ENCODE measurements at places on chromosomes 11 and 22.
A peak's percentile ranks its signal among the peaks of the same experiment; 100 is the strongest.

GRCh38 chr11:109696191-109696897 is 274.4 kb downstream of the C11orf87 start:
- no peak for DNase-seq

- no peak for DNase-seq
These were observed 4.6 kb downstream of the BID start for GRCh38 chr22:17769716-17770082.

GRCh38 chr11:76668362-76669155 is 2.0 kb downstream of the LRRC32 start:
- no peak for DNase-seq

GRCh38 chr22:27804470-27805297 is 3.1 kb upstream of the MN1 start:
- DNase-seq = peak; percentile 23

- DNase-seq = no peak
These were observed 16.3 kb downstream of the ENTHD1 start for GRCh38 chr22:39877079-39877845.

DNA sequence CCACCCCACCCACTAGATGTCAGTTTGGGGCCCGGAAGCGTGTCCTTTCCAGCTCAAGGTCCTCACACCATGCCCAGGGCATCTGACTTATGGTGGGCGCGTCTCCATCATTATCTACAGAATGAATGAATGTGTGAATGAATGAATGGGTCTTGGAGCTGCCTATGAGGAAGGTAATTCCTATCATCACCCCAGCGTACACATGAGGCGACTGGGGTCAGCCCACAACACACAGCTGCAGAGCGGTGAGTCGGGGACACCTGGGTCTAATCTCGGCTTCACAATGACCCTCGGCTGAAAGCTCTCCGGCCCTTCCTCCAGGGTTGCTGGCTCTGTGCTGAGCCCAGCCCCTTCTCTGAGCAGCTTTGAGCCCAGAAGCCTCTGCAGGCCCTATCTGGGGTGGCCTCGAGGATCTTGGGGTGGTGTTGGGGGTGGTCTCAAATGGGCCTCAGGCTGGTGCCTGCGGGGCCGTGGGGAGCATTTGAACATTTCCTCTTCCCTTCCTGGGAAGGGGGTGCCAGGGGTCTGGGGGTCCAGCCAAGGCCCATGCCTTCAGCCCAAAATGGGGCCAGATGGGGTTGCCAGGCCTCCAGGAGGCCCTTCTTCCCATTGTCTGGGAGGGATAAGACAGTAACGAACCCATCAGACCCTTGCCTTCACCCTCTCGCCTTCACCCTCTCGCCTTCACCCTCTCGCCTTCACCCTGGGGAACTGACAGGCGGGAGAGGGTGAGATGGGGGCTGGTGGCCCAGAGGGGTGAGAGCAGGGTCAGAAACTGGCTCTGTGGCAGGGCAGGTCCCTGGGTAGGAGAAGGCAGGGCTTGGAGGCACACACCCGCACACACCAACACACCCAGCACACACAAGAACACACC is 82.4 kb downstream of the MYEOV start:
- no peak for DNase-seq

GRCh38 chr11:42923651-42924050 is 388.1 kb upstream of the API5 start:
- no peak for DNase-seq

DNA sequence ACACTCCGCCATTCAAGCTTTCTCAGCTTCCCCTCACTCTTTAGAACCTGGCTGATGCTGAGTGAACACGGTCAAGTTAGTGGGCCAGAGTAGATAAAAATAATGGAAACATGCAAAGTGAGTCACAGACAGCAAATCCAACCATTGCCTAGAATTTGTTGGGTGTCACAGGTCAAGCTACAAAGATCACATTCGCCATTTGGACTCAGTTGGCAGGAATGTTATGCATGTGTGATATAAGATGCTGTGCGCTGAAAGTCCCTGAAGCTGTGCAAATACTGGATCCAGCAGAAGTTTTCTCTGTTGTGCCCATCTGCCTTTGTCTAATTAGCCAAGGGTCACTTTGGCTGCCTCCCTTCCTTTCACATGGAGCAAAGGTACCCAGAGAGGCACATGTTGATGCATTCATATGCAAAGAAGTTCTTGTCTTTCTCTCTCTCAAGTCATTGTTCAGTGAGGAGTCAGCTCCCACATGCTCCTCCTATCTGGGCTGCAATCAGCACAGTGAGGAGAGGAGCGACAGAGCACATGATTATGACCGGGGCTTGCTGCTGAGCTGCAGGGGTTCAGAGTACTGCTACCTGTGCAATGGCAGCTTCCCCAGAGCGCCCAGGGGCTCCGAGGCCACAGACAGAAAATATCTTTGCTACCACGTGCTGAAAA is 39.7 kb downstream of the FLI1 start:
- no peak for DNase-seq

GRCh38 chr11:7638710-7639642 is 34.3 kb downstream of the CYB5R2 start:
- DNase-seq = no peak

- no peak for DNase-seq
These were observed 3.1 kb downstream of the ENDOD1 start for GRCh38 chr11:95092549-95093324.

GRCh38 chr11:102989379-102990047 is 34.0 kb upstream of the MMP13 start:
- no peak for DNase-seq

- DNase-seq = no peak
These were observed at the start of gene OR2AT4 for GRCh38 chr11:75096456-75097172. OR2AT4 (minus strand) TSS chr11:75096876.

DNA sequence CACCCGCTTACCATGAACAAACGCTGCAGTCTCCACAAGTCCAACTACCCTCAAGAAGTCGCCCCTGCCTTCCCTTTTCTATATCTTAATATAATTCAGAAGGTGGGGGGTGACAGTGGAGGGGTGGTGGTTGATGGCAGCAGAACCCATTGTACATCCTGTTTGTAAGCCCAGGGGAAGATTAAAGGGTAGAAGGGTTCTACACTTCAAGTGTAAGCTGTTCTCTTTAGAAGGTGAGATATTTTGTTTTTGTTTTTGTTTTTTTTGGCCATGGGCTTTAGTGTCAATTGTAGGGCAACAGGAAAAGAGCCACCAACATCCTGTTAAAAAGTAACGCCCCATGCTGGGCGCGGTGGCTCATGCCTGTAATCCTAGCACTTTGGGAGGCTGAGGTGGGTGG is 34.9 kb upstream of the RRAS2 start:
- no peak for DNase-seq

DNA sequence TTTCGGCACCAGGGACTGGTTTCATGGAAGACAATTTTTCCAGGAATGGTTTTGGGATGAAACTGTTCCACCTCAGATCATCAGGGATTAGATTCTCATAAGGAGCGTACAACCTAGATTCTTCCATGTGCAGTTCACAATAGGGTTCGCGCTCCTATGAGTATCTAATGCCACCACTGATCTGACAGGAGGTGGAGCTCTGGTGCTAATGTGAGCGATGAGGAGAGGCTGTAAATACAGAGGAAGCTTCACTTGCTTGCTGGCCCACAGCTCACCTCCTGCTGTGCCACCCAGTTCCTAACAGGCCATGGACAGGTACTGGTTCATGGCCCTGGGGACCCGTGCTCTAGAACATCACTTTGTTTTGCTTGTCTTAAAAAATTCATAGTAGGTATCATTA is 41.8 kb upstream of the AMPD3 start:
- no peak for DNase-seq

DNA sequence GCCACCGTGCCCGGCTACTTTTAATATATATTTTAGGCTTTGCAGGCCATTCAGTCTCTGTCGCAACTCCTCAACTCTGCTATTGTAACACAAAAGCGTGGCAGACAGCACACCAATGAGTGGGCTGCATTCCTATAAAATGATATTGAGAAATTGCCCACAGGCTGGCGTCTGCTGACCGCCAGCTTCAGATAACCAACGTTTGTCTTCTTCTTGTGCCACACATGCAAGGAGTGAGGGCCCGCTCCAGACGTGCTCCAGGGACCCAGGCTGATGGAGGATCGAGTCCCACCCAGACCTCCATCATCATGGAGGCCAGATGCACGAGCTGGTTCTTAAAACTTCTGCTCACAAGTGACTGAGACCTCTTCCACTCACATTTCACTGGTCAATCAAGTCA is 35.4 kb upstream of the LINC01488 start:
- DNase-seq = no peak

DNA sequence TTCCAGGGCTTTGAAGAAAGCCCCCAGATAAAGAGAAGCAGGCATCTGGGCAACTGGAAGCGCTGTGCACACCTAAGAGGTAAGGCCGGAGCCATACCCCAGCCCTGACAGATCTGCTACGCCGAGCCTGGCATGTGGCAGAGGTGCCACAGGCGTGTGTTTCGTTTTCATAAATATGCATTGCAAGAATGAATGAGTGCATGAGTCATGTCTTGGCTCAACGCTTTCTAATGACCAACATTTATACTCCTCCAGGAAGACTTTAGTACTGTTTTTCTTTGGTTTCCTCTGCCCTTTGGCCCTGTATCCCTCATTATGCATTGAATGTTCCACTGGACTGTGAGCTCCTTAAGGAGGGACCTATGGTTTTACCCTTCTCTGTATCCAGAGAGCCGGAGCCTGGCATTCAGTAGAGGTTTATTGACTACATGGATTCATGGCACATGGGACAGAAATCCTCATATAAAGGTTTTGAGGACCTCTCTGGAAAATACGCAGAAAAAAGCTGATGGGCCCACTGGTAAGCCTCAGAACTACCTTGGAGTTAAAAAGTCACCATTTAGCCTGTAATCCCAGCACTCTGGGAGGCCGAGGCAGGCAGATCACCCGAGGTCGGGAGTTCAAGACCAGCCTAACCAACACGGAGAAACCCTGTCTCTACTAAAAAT is 38.9 kb upstream of the CSNK2A3 start:
- DNase-seq = no peak

DNA sequence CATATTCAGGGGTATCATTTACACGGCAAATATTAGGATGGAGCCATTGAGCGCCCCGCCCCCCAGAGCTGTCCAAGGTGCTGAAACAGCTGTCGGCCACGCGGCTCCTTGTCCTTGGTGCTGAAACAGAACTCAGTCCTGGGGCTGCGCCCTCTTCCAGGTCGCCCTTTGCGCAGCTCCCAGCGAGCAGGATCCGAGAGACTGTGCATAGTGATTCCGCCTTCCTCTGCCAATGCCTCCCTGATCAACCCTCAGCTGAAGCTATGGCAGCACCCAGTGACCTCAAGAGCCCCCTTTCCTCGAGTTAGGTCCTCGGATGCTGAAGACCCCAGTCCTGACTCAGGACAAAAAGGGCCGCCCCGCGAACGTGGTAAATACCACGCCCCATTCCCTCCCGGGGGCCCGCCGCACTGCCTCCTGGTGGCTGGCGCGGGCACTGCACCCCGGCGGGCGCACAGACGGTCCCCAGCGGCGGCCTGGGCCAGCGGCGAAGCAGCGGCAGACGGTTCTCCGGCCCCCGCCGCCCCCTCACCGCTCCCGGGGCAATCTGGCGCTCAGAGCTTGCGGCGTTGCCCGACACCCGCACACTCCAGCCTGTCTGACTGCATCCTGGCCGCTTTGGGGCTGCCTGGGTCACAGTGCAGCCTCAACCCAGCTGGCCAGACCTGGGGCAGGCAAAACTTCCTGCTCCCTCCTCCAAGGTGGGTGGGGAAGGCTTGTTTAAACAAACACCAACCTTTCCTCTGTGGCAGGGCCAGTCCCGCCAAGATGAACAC is 13.4 kb downstream of the SYT7 start:
- DNase-seq = peak; percentile 67

- no peak for DNase-seq
These were observed 17.6 kb downstream of the IL17REL start for GRCh38 chr22:49995041-49995360.

DNA sequence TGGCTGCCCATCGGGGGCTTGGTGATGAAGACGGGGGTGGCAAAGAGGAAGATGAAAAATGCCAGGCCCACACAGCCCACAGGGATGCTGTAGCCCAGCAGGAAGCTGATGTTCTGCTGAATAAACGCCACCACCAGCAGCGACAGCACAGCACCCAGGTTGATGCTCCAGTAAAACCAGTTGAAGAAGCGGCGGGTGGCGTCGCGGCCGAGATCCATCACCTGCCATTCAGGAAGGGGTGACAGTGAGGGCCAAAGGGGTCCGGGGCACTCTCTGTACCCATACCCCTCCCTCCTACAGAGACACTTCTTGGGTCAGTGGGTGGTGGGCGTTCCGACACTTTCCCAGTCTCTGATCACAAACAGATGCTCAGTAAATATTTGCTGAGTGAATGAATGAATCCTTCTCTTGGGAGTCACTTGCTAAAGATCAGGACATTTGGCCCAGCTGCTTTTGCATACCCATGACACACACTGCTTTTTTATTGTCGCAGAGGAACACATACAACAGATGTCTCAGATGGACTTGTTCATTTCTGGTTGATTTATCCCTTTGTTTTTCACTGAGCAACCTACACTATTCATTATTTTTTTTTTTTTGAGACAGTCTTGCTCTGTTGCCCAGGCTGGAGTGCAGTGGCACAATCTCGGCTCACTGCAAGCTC is 5.2 kb downstream of the SLC15A3 start:
- no peak for DNase-seq

- DNase-seq = no peak
These were observed 18.9 kb downstream of the SHANK3 start for GRCh38 chr22:50691521-50691920.

Measured in stimulated activated CD4-positive, alpha-beta T cell treated with anti-CD3 and anti-CD28 coated beads, Interleukin-15, amount 100 ng/mL, for 1 hour (primary cell).